Lower leg skin (tissue), 4 donors: ENCODE measurements at places on chromosomes 1 and 21.

- DNase-seq = no peak
Observed at GRCh38 chr1:163231385-163231784, 28.7 kb upstream of the RGS5 start.

DNA sequence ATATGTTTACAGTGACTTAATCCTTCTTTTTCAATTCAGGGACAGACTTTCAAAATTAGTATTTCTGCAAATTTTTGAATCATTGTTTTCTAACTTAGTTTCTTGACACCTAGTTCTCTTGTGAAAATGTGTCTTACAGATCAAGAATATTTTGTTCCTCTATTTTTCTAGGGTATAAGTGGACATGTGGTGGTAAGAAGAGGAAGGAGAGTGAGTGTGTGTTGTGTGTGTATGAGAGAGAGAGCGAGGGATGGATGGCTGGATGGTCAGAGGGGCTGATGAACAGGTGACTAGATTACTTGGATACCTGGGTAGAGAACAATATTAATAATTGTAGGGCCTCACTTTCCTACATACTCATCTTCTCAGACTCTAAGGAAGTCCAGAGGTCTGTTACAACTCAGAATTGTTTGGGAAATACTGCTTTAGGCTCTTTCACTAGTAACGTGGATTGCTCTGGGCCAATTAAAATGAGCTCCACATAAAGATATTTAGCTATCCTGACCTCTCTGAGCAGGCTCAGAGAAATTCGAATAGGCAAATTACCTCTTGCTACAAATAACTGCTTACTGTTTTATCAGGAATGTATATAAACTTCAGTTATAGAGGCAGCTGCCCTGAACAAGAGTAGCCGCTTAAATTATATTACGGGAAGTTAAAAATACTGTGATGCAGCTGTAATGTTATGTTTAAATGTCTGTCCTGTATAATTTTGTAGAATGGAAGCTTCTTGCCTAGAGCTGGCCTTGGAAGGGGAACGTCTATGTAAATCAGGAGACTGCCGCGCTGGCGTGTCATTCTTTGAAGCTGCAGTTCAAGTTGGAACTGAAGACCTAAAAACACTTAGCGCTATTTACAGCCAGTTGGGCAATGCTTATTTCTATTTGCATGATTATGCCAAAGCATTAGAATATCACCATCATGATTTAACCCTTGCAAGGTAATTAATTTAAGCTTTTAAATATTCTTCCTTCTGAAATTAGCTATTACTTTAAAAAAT is 19.7 kb downstream of the GPSM2 start:
- no peak for DNase-seq

GRCh38 chr1:19861034-19861433 is 21.2 kb upstream of the OTUD3 start:
- no peak for DNase-seq

DNA sequence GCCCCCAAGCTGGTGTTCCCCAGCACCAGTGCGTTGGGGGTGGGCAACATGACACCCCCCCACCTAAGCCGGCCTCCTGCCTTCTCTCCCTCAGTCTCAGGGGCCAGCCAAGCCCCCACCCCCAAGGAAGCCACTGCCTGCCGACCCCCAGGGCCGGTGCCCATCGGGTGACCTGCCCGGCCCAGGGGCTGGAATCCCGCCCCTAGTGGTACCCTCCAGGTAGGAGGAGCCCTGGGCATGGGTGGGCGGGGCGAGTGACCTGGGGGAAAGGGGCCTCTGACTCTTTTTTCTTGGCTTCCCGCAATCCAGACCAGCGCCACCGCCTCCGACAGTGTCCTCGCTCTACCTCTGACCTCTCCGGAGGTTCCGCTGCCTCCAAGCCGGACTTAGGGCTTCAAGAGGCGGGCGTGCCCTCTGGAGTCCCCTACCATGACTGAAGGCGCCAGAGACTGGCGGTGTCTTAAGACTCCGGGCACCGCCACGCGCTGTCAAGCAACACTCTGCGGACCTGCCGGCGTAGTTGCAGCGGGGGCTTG is 1.3 kb upstream of the EFNA4 start:
- DNase-seq = no peak
